ENCODE measurements at places on chromosomes 1 and 21.

DNA sequence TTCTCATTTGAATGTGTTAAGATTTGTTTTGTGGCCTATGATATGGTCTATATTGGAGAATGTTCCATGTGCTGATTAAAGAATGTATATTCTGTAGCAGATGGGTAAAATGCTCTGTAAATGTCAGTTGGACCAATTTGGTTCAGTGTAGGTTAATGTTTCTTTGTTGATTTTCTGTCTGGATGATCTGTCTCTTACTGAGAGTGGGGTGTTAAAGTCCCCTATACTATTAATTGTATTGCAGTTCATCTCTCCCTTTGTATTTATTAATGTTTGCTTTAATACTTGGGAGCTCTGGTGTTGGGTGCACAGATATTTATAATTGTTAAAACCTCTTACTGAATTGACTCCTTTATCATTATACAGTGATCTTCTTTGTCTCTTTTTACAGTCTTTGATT lies 584.5 kb downstream of the NUF2 start:
- no peak for DNase-seq

- DNase-seq: no peak
Observed at GRCh38 chr1:119331915-119332314, 36.7 kb upstream of the HAO2 start.

DNA sequence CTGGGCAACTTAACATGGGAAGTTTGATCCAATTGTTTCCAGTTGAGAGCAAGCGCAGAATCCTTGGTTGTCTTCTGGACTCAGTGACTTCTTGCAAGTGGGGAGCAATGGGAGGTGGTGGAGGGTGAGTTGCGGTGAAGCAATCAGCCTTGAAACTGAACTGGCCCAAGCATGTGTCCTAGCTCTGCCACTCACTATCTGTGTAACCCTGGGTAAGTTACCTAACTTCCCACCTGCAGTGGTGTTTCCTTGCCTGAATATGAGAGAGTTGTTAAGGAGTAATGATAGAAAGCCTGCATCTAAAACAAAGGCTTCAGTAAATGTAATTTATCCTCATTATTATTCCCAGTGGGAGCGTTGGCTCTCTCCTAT lies 132.5 kb upstream of the NFIA start:
- no peak for DNase-seq

DNA sequence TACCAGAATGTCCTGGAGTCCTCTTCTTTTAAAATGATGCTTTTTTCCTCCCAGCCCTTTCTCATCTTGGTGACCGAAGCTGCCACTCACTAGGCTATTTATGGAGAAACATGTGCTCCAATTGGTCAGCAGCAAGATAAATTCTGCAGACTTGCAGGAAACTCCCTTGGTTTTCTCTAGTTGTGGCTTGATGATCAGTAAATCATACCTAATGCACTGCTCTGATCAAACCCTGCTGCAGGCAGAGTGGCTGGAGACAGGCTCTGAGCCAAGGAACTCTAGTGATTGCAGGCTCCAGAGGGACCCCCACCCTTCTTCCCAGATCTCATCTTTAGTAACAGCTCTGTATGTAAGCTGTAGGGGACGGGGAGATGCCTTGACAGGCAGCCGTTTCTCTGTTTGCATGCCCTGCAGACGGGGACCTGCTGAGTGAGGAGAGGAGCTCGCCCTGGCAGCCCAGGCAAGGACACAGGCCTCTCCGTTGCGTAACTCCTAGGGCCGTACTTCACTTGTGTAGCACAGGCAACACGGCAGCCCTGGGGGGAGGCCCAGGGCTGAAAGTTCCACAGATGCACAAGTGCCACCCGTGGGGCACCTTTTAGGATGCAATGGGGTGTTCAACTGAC lies 14.5 kb downstream of the SLC6A17 start:
- no peak for DNase-seq

GRCh38 chr1:59125154-59125553 lies 171.7 kb upstream of the FGGY start:
- no peak for DNase-seq

DNA sequence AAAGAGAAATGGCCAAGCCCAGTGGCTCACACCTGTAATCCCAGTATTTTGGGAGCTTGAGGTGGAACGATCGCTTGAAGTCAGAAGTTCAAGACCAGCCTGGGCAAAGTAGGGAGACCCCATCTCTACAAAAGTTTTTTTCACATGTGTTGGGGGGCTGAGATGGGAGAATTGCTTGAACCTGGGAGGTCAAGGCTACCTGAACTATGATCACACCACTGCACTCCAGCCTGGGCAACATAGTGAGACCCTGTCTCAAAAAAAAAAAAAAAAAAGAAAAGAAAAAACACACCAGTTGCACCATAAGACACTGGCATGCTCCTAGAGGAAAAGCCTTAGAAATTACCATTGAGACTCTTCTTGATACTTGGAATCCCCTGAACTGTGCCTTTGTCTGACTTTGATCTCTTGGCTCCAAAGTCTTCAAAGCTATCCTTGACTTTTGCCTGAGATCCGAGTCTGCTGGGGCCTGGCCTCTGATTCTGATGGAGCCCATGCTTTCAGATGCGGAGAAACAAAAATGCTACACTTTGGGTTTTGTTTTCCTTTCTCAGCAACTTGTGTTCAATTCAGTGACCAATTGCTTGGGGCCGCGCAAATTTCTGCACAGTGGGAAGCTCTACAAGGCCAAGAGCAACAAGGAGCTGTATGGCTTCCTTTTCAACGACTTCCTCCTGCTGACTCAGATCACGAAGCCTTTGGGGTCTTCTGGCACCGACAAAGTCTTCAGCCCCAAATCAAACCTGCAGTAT lies 33.7 kb downstream of the ATP5PO start:
- no peak for DNase-seq

DNA sequence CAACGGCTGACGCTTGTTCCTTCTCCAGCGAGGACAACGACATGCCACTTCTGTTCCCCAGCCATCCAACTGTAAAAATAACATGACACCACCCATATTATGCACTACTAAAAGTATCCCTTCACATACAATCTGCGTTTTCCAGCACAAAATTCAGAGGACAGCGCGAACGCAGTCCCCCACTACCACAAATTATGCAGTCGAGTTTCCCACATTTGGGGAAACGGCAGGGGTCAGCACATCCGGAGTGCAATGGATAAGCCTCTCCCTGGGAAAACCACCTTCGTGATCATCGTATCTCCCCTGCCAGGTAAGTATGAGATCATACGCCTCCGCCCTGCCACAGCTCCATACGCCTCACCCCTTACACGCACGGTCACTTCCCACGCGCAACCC lies 120.9 kb downstream of the PPIAL4G start:
- DNase-seq: no peak

- DNase-seq: no peak
Observed at GRCh38 chr1:41504114-41505035, 19.9 kb upstream of the EDN2 start.

GRCh38 chr1:116579259-116579875 lies 8.5 kb upstream of the CD58 start:
- no peak for DNase-seq

DNA sequence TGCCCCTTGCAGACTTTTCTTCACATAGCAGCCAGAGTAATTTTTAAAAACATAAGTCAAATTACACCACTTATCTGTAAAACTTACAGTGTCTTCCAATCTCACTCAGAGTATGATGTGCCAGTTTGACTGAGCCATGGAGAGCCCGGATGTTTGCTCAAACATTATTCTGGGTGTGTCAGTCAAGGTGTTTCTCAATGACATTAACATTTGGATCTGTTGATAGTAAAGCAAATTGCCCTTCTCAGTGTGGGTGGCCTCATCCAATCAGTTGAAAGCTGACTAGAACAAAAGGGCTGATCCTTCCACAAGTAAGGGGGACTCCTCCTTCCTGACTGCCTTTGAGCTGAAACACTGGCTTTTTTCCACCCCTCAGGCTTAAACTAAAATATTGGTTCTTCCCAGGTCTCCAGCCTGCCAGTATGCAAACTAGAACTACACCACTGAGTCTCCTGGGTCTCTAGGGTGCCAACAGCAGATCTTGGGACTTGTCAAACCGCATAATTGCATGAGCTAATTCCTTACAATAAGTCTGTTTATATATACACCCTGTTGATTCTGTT lies 157.9 kb upstream of the CTTNBP2NL start:
- DNase-seq: no peak

GRCh38 chr1:12171206-12172041 lies 4.6 kb downstream of the TNFRSF1B start:
- DNase-seq: no peak

- peak; percentile 57 for DNase-seq
Observed at GRCh38 chr1:19676438-19676922, 11.8 kb downstream of the HTR6 start.

- DNase-seq: no peak
Observed at GRCh38 chr1:117654493-117655219, 48.8 kb downstream of the TENT5C start.

DNA sequence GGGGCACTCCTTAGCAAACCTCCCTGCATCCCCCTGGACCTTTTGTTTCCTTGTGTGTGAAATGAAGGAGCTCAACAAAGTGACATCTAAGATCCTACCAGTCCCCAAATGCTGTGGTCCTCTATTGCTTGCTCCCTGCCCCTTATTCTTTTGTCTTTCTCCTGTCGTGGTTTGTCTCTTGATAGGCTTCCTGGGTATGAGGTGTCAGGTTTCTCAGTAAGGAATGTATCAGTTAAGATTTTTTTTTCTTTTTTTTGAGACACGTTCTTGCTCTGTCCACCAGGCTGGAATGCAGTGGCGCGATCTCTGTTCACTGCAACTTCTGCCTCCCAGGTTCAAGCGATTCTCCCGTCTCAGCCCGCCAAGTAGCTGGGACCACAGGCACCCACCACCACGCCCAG lies 16.8 kb downstream of the CNIH3 start:
- DNase-seq: no peak

GRCh38 chr21:41979751-41980369 lies 26.0 kb upstream of the C2CD2 start:
- DNase-seq: no peak

DNA sequence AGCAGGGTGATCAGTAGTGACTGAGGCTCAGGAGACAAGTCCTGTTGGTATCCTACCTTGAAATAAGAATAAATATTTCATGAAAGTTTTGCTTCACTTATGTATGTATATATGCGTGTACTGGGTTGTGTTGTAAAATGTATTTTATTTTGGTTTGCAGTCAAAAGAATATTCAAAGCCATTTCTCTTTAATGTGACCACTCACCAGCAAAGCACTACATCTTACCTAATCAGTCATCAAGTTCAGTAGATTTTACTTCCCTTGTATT lies 11.0 kb downstream of the SCP2 start:
- DNase-seq: no peak

GRCh38 chr1:76302711-76303339 lies 228.3 kb downstream of the ST6GALNAC3 start:
- no peak for DNase-seq

- DNase-seq: no peak
Observed at GRCh38 chr1:60419023-60419422, 345.5 kb upstream of the C1orf87 start.

- no peak for DNase-seq
Observed at GRCh38 chr1:220485131-220485530, 42.8 kb upstream of the MARK1 start.

DNA sequence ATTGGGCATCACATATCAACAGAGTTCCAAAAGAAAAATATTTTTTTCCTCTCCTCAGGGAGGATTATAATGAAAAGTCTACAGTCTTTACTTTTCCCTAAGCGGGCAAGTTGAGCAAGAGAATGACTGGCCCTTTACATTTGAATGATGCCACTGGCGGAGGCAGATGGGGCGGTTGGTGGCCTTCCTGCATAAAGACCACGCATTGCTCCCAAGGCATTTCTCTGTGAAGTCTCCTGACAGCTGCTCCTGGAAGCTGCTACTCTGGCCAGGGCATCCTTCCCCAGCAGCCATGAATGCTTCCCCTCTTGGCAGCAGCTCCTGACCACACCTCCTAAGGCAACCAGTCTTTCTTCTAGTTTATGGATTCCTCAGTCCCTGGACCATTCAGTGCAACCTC lies 161.1 kb upstream of the RRP15 start:
- DNase-seq: no peak

Measured in neural crest cell (in vitro differentiated cells).